ENCODE measurements at places on chromosomes 12 and 14. TPM values are rescaled to one million over a fixed set of nuclear protein-coding genes. Genes with fewer than 3 reads are reported as not detected.

MDM2 gene
- 36.0 TPM for total RNA-seq

GRCh38 chr14:79972230-79972629, 239.1 kb downstream of the DIO2 start:
- DNase-seq: no peak

GRCh38 chr14:54815016-54815415, 87.6 kb downstream of the GCH1 start:
- no peak for DNase-seq

- DNase-seq: no peak
Observed at GRCh38 chr12:79127271-79127751, 262.7 kb downstream of the SYT1 start.

DNA sequence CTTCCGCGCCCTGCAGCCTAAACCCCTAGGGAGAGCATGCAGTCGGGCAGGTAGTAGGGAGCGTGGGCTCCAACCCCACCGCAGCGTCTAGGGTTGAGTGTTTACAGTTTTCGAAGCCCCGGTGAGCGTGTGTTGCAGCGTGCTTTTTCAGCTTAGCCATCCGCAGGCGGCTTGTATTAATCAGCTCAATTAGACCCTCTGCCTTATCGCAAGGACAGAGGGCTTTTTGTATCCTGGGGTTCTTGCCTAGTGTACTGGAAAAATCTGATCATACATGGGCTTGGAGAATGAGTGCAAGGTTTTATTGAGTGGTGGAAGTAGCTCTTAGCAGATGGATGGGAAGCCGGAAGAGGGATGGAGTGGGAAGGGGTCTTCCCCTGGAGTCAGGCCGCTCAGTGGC, 44.4 kb upstream of the GNG2 start:
- DNase-seq: no peak

GRCh38 chr12:32074432-32074831, 32.2 kb upstream of the BICD1 start:
- DNase-seq: no peak
